ENCODE measurements at places on chromosomes 12 and 14.

DNA sequence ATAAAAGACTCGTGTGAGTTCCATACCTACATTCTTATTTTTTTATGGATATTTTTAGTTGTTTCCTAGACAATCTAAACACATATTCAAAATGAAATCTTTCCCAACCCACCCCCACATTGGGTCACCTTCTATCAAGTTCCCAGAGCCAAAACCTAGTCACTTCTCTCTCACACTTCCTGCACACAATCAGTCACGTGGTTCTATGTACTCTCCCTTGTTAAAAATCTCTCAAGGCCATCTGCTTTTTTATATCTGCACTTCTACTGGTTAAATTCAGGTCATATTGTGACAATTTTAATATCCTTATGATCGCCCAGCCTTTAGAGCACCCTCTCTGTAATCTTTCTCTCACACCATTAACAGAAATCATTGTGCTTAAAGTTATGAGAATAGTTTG is 175.0 kb upstream of the SYT10 start:
- DNase-seq, result no peak
- no peak overlapping the region for H3K27ac ChIP-seq
- no peak overlapping the region for H3K4me3 ChIP-seq
- H3K4me1 ChIP-seq, result no peaks in the 10 kb centered on the region
- peaks cover under 1% of the 10 kb centered on the region for H3K27me3 ChIP-seq
- H3K36me3 ChIP-seq, result peaks cover 7% of the 10 kb centered on the region

GRCh38 chr12:126286203-126286602 is 1221.0 kb downstream of the AACS start:
- no peaks in the 10 kb centered on the region for H3K4me1 ChIP-seq
- no peak overlapping the region for H3K4me3 ChIP-seq
- peaks cover 2% of the 10 kb centered on the region for H3K27me3 ChIP-seq

- no peak overlapping the region for H3K4me3 ChIP-seq
- DNase-seq, result no peak
- H3K27ac ChIP-seq, result no peak overlapping the region
- peaks cover 5% of the 10 kb centered on the region for H3K27me3 ChIP-seq
- H3K36me3 ChIP-seq, result no peaks in the 10 kb centered on the region
- H3K4me1 ChIP-seq, result peaks cover 5% of the 10 kb centered on the region
These were observed 7.8 kb upstream of the KRT72 start for GRCh38 chr12:52608826-52609630.

- no peak overlapping the region for H3K27ac ChIP-seq
- no peaks in the 10 kb centered on the region for H3K27me3 ChIP-seq
- peak; percentile 71 for DNase-seq
- no peak overlapping the region for H3K4me3 ChIP-seq
These were observed 68.2 kb upstream of the E2F7 start for GRCh38 chr12:77133566-77133965.

GRCh38 chr14:25322784-25323183 is 272.8 kb upstream of the STXBP6 start:
- no peak for DNase-seq
- no peaks in the 10 kb centered on the region for H3K27me3 ChIP-seq
- no peak overlapping the region for H3K27ac ChIP-seq
- no peaks in the 10 kb centered on the region for H3K36me3 ChIP-seq
- no peaks in the 10 kb centered on the region for H3K4me1 ChIP-seq

- no peak overlapping the region for H3K27ac ChIP-seq
- DNase-seq, result no peak
- H3K36me3 ChIP-seq, result peaks cover 12% of the 10 kb centered on the region
- no peak overlapping the region for H3K4me3 ChIP-seq
- no peaks in the 10 kb centered on the region for H3K4me1 ChIP-seq
These were observed 297.6 kb upstream of the SEL1L start for GRCh38 chr14:81831128-81831820.

DNA sequence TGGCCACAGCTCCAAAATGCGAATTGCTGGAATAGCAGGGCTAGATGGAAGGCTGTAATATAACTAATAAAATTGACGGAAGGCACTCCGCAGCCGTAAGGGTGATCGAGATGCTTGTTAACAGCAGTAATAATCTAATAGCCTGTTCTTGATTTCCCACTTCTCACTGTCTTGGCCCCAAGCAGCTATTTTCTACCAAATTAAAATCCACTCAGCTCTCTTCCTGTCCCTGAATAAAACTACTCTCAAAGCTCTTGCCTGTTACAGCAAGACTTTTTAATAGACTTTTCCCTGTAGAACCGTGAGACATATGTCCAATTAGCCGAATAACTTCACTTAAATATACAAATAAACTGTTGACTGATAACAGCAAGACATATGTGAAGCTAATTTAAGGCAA is 38.0 kb downstream of the ADCK1 start:
- H3K4me1 ChIP-seq, result peaks cover 8% of the 10 kb centered on the region
- H3K4me3 ChIP-seq, result no peak overlapping the region
- H3K36me3 ChIP-seq, result no peaks in the 10 kb centered on the region
- H3K27ac ChIP-seq, result no peak overlapping the region
- H3K27me3 ChIP-seq, result peaks cover 9% of the 10 kb centered on the region
